ENCODE measurements at places on chromosomes 11 and 22.

DNA sequence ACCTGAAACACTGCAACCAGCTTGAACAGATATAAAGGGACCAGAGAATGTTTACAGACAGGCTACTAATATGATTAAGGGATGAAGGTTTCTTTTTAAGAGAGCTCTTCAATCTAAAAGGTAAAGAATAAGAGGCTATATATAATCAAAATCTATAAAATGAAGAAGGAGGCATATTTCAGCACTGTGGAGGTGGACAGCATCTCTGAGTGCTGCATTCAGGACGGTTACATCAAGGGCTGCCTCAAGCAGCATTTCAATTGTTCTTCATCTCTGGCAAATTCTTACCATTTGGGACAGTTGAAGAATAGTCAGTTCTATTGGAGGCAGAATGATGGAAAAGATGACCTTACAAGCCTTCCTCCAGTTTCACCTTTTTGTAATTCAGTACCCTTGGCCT lies 139.6 kb upstream of the LMO1 start:
- peak; percentile 48 for DNase-seq

DNA sequence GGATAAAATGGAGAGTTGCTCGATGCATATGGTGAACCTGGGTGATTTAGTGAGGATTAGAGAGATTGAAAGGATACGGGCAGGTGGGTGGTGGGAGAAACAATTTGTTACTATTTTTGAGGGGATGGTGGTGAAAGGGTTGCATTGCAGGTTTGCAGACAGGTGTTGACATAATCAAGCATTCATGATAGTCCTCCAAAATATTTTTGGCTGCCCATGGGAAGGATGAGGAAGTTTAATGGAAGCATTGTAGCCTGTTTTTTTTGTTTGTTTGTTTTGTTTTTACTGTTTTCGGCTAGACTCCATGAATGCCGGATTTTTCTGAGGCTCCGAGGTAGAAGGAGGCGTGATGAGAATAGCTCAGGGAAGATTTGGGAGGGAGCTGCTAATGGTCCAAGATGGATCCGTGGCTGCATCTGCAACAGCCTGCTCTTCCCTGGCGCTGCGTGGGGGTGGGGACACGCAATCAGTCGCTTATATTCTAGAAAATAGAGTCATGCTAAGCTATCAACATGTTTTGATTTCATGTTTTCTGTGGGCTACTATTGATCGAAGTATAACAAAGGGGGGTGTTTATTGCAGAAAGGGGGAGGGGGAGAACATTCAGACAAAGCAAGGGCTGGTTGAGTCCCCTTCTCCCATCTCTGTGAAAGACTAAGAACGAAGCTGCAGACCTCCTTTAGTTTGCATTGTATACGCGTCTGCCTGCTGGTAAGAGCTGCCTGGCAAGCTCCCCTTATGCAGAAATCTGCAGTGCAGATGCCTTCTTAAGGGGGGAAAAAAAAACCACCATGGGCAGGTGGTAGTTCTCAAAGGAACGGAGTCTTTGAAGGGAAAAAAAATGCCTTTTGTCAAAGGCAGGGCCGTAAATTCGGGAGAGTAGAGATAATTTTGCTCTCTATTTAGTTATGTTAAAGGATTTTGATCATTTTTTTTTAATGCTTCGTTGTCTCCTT lies 1.0 kb downstream of the RTN3 start:
- DNase-seq, result no peak

- no peak for DNase-seq
Observed at GRCh38 chr22:19849835-19850762, 4.6 kb downstream of the GNB1L start.

DNA sequence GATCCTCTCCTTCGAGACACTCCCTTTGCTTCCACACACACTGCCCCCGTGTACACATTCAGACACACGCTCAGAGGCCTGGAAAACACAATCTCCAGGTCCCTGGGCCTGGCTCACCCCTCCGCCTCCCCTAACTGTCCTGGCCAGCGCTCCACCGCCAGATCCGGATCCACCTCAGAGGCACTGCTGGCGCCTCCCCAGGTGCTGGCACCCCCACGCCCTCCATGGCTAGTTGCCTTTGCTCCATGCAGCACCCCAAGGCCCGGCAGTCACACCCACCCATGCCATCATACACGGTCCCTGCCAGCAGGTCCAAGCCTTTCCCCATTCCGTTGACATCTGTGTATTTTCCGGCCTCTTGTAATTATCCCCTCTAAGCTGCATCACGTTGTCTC lies 11.1 kb downstream of the SPTBN2 start:
- no peak for DNase-seq

GRCh38 chr22:50305923-50306566 lies 1.4 kb downstream of the PLXNB2 start:
- DNase-seq, result peak; percentile 80

DNA sequence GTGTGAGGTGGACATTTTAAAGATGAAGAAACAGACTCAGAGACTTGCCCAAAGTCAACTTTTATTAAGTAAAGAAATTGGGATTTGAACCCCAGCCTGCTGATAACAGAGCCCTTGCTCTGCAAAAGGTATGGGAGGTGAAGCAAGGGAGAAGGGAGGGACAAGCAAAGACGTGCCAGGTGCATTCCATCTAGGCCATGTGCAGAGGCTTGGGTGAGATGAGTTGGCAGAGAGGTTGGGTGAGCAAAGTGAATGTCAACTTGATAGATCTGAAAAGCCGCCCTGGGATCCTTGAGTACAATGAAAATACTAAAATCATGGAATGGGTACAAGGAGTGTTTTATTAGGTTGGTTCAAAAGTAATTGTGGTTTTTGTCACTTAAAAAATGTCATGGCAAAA lies 341.3 kb downstream of the CADM1 start:
- DNase-seq, result no peak

- DNase-seq, result no peak
Observed at GRCh38 chr11:64349025-64349387, 9.0 kb downstream of the CCDC88B start.

- no peak for DNase-seq
Observed at GRCh38 chr22:23682077-23682476, 8.7 kb upstream of the RGL4 start.

DNA sequence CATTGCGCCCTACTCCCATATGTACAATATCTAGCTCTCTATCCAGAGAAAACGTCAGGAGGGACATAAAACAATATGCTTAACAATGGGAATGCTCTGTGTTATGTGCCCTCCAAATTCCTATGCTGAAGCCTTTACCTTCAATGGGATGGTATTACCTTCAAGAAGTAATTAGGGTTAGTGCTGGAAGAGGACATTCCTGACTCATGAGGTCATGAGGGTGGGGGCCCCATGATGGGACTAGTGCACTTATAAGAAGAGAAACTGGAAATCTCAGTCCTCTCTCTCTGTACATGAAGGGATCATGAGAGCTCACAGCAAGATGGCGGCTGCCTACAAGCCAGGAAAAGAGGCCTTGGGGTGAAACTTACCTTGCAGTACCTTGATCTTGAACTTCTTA lies 20.3 kb downstream of the MMP20 start:
- DNase-seq, result no peak

GRCh38 chr11:128467041-128467440 lies 120.3 kb downstream of the ETS1 start:
- DNase-seq, result no peak

- no peak for DNase-seq
Observed at GRCh38 chr22:32557444-32557843, 82.8 kb downstream of the FBXO7 start.

GRCh38 chr22:23273445-23274145 lies 93.3 kb downstream of the BCR start:
- DNase-seq, result no peak

- no peak for DNase-seq
Observed at GRCh38 chr22:38745676-38746460, 9.9 kb downstream of the SUN2 start.

DNA sequence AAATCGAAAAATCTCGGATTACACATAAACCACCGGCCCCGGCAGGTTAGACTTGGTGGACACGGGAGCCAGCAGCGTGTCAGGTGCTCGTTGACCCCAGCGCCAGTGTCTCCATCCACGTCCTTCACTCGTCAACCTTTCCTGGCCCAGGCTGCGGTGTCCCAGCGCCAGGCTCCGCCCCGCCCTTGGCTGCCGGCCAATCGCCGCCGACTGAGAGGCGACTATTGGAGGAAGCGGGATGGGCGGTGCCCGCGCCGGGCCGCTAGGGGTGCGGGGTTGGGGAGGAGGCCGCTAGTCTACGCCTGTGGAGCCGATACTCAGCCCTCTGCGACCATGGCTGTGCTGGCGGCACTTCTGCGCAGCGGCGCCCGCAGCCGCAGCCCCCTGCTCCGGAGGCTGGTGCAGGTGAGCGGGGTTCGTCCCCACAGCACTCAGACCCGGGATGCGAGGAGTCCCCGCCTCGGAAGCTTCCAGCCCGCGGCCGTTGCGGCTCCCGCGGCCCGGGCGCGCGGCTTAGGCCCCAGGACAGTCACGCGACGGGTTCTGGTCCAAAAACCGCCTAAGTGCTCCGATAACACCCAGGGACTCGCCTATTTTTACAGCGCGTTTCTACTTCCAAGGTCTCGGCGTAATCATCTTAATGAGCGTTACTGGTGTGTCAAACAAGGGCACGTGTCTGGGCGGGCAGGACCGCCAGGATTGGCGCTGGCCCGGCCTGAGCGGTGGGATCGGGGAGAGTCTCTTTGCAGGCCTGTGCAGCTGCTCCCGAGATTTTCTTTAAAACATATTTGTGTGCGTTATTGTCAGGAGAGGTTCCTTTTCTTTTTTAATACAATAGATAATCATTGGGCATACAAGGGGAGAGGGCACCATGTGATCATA lies at the start of gene ACAT1:
TSS of gene ACAT1 (plus strand) at position 294 of the 882 bp plus-strand sequence. CDS start at position 334, 40 bp downstream.
- peak; percentile 91 for DNase-seq

DNA sequence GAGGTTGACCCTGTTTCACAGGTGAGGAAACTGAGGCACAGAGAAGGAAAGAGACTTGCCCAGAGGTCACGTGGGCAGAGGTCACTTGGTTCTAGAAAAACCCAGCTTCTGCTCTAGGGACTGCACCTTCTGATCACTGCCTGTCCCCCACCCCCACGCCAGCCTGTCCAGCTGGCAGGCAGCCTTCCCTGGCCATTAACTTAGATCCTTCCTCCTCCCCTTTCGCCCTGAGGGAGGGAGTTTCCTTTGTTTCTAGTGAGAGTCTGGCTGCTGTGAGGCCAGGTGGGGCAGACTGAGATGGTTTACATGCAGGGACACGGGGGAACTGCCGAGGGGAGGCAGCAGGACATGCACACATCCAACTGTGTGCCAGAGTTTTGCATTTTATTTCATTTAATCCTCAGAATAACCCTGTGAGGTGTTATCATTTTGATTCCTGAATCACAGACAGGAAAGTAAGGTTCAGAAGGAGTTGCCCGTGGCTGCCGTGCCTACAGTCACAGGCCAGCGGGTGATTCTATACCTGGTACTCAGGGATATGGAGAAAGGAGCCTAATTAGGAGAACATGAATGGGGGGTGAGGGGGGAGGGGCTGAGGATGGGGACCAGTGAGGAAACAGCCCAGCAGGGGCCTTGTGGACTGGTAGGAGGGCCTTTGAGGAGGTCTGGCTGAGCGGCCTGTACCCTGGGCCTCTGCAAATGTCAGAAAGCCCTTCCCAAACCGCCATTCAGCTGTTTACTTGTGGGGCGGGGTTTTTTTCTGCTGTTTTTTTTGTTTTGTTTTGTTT lies 3.4 kb downstream of the FAM83F start:
- DNase-seq, result peak; percentile 30

GRCh38 chr11:44189986-44190882 lies 94.8 kb downstream of the EXT2 start:
- peak; percentile 50 for DNase-seq

DNA sequence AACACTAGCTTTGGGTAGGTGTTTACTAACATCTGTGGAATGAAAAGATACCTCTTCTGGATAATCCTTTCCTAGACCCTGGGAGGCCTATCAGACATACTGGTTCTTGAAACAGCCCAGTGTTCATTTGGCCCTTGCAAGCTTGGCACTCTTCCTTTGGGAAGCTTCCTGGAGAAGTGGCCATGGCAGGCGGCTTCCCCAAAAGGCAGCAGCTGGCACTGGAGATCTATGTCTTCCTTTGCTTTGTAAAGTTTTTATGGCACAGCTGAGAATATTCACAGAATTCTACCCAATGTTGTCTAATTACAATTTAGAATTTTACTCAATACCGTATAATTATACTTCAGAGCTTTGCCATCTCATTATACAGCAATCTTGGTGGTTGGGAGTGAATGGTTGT lies 199.2 kb upstream of the C11orf87 start:
- DNase-seq, result no peak

GRCh38 chr11:14499178-14499559 lies 442 bp downstream of the COPB1 start:
- peak; percentile 22 for DNase-seq

GRCh38 chr11:117908109-117908895 lies 20.9 kb downstream of the TMPRSS13 start:
- DNase-seq, result no peak

- no peak for DNase-seq
Observed at GRCh38 chr11:18495271-18495670, 31.5 kb downstream of the TSG101 start.

DNA sequence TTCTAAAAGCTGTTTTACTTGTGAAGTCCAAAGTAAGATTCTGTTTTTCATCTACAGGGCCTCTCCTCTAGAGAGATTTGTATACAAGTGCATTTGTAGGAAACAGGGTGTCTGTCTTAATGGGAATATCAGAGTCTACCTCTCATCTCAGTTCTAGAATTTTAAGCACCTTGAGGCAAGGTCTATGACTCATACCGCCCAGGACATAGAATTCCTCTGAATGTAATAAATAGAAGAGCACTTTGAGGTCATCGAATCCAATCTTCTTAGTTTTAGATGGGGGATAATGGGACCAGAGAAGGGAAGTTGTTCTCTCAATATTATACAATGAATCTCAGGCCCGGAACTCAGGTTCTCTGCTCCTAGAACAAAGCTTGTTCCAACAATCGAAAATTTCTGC lies 101.8 kb upstream of the TIMP3 start:
- no peak for DNase-seq

- peak; percentile 21 for DNase-seq
Observed at GRCh38 chr22:39184586-39185577, 32.4 kb upstream of the CBX7 start.

DNA sequence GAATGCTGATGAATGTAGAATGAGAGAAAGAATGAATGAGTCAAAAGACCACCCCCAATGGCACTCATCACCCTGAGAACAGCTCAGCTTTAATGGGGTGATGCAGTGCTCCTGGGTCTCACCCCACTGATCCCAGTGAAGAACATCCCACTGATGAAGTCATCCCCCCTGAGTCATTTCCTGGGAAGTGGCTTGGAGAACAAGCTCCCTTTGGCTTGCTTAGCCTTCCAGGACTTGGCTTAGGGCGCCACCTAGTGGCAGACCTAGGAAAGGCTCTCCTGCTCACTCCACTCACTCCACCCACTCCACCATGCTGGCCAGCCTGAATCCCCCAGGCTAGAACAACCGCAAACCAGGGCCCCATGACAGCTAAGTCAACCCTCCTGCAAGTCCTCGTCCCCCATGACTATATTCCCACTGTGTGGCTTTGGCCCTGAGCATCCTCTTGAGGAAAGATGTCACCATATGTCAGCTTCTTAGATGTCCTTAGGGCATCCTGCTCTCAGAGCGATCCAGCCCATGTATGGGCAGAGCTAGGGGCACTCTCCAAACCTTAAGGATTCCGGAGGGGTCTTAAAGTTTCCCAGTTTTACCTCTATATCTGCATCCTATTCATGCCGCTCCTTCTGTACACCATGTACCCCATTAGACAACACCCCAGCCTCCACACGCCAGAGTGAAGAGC lies 17.8 kb upstream of the TMPRSS13 start:
- DNase-seq, result peak; percentile 91

GRCh38 chr11:119376197-119376847 lies 5.2 kb downstream of the USP2 start:
- no peak for DNase-seq

All from choroid plexus epithelial cell (primary cell).